NCI-H1436 treated with DMSO at 0.1 percent for 48 hours (cell line): ENCODE measurements at places on chromosomes 6 and 20.

GRCh38 chr20:5746064-5746463, 4.1 kb upstream of the SHLD1 start:
- no peak for DNase-seq

- DNase-seq = no peak
Measured at GRCh38 chr6:149478631-149479314, 6.0 kb downstream of the ZC3H12D start.

DNA sequence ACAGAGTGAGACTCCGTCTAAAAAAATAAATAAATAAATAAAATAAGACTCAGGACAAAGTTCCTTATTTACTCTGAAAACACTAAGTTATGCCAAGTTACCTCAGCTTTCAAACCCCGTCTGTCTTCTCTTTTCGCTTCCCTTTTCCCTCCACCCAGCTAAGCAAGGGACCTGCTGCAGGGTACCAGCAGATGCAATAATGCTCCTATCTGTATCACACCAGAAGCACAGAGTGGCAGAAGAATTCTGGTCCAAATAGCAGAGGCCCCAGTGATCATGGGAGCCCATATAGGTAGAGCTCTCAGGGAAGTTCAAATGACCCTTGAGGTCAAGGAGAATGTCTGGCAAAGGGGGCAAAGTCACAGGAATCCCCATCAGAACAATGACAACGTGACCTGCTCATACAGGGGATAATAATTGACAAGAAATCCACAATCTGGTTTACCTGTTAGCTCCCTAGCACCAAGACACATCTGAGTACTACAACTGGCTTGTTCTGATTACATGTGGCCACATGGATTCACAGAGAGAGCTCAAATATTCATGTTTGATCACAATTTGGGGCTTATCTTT, 8.7 kb downstream of the GCM1 start:
- DNase-seq = no peak

DNA sequence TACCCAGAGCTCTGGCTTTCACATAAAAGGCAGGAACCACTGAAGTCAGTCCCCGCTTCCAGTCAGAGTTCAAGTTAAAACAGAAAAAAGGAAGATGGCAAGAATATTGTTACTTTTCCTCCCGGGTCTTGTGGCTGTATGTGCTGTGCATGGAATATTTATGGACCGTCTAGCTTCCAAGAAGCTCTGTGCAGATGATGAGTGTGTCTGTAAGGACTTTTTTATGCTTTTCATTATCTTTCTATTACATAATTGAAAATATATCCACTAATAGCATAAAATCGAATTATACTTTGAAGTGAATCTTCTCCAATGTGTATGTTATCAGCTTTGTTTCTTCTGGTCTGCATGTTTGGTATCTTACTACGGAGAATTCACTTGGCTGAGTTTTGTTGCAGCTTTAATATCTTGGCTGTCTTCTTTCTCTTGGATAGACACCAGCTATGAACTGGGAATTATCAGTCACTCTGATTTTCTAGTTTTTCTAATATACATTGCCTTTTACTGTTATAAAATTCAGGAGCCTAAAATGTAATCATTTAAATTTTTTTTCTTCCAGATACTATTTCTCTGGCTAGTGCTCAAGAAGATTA, at the start of gene OTOR:
OTOR (plus strand) TSS at position 51 of the 593 bp plus-strand sequence; CDS start at position 95, 44 bp downstream.
- no peak for DNase-seq

DNA sequence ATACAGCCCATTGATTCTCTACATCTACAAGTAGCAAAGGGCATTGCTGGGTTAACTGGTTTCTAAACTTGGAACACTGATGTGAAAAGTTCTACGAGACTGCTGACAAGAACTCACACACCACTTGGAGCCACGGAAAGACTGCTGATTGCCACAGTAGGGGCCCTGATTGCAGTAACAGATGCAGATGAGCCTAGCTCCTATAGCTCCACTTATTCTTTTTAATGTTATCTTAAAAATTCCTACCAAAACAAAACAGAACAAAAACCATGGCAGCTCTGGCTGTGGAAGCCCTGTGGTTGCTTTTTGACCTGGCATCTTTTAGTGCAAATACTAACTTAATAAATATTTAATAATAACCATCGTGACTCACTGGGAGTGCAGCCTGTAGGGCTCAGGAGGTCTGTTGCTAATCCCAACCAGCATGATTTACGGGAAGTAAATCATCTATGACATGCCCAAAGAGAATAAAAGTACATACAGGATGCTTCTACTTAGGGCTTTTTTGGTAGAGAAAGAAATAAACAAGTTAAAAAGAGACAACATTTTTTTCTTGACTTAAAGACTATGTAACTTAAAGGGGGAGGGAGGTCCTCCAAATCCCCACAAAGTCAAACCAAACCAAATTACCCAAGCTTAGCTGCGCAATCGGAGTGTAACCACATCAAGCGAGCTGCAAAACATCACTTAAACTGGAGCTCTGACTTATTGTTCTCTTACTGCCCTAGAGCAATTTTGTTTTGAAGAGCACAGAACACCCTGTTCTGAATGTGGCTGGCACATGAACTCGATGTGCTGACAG, 87.2 kb downstream of the FKBP5 start:
- DNase-seq = no peak

GRCh38 chr6:75600768-75601167, 912 bp upstream of the SENP6 start:
- DNase-seq = no peak

GRCh38 chr20:14334306-14334930, 3.0 kb downstream of the FLRT3 start:
- DNase-seq = no peak

DNA sequence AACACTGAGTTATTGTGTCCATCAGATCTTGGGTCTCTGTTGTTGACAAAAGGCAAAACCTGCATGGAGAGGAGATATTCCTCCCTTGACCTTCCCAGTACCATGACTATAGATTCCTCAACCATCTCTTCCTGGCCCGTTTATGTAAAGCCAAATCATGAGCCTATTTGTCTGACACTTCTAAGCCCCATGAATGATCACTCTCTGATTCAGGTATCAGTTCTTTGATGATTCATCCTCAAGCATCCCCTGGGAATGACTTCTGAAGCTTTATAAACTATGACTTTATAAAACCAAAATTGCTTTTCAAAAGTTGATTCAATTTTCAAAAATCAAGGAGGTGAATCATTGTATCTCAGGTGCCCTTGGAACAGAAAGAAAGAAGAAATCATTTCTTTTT, 78.7 kb upstream of the LOC128125822 start:
- no peak for DNase-seq

DNA sequence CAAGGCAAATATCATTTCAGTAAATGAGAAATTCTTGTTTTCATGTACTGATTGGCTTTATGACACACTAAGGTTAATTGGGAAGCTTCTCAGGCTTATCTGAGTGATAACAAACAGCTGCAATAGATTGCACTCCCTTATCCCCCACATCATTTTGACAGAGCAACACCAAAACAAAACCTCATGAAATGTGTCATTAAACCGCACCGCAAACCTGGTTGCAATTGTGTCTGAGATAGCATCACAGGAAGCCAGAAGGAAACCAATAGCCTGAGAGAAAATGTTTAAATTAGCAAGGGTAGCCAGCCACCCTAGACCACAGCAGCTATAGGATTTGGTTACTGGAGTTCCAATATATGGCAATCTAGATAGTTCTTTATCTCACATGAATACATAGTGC, 31.6 kb upstream of the LAMA4 start:
- DNase-seq = no peak

DNA sequence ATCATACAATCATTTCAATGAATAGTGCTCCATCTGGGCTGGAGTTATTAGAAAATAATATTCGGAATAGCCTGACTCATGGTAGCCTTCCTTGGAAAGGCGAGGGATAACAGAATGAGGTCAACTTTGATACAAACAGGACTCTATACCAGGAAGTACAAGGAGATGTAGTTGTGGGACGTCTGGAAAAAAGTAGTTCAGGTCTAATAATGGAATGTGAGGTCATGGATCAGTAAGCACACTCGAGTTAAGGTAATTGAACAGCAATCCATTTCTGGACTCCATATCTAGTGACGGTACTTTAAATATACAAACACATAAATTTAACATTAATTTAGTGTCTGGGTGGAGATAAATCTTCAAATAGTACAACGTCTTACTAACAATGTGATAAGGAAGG, 1204.0 kb upstream of the ADGRB3 start:
- DNase-seq = no peak

DNA sequence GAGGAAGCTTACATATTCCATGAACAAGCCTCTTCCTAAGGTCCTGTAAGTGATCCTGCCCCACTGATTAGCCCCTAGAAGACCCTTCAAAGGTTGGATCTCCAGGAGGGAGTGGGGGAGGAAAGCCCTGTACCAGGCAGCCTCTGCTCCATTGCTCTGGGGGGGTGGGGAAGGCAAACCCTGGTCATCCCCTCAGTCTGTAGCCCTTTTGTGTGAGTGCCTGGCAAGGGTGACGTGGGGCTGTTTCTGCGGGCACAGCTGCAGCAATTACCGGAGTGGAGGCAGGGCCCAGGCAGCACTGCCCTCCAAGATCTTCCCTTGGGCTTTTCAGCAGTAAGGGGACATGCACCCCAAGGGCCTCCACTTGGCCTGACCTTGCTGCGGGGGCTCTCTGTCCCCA, at the start of gene MOG:
MOG (plus strand) TSS at position 295 of the 400 bp plus-strand sequence. CDS start 118 bp downstream, outside the sequence.
- DNase-seq = no peak

GRCh38 chr6:118725944-118726343, 74.6 kb upstream of the CEP85L start:
- DNase-seq = no peak

DNA sequence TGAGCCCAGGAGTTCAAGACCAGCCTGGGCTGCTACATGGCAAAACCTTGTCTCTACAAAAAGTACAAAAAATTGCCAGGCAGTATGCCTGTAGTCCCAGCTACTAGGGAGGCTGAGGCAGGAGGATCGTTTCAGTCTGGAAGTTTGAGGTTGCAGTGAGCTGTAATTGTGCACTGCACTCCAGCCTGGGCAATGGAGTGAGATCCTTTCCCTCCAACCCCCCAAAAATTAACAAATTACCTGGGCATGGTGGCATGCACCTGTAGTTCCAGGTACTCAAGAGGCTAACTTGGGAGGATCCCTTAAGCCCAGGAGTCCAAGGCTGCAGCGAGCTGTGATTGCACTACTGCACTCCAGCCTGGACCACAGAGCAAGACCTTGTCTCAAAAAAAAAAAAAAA, 29.4 kb upstream of the GMPR start:
- no peak for DNase-seq

- DNase-seq = no peak
Measured at GRCh38 chr6:31041372-31041974, 31.2 kb downstream of the MUC22 start.

DNA sequence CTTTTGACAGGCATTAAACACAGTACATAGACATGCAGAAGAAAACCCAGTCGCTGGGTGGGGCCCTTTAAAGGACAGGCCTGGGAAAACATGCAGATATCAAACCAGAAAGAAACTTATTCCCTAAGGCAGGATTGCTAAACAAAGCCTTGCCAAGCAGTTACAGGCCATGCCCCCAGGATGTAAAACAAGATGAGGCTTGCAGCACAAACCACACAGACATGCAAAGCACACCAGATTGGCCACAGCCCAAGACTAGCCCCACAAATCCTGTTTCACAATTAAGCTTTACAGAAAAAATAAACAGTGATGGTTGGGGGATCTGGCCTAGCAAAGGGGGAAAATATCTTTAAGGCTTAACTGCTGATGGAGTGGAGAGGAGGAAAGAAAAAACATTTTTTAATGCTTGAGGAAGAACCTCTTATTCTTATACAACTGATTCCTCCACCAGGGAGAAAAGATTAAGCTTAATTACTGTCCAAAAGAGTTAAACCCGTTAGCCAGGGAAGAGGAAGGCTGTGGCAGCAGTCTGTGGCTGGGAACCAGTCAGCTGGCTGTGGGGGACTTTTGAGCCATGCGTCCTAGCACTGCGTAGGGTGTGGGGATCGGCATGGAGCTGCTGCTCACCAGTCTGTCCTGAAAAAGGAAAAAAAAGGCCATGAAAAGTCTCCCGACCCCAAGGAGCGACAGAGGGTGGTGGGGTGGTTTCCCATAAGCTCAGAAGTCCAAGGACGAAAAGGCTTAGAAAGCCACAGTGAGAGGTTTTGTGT, 28.4 kb downstream of the COL19A1 start:
- no peak for DNase-seq

DNA sequence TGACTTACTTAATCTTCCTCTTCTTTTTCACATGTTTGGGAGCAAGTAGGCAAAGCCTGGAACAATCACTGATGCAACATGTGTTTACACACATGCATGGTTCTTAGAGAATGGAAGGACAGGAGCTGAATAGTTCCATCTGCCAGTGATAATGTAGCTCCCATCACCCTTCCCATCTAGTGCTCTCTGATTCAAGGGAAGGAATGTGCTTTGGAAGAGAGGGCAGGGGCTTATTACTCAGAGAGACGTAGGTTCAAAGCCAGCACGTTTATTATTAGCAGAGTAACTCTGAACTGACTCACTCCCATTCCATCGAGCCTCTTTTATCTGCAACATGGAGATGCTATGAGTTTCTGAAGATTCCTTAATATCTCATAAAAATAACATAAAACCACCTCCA, 211.9 kb downstream of the GMPR start:
- no peak for DNase-seq

GRCh38 chr6:130967502-130968445, 95.3 kb downstream of the EPB41L2 start:
- DNase-seq = no peak

DNA sequence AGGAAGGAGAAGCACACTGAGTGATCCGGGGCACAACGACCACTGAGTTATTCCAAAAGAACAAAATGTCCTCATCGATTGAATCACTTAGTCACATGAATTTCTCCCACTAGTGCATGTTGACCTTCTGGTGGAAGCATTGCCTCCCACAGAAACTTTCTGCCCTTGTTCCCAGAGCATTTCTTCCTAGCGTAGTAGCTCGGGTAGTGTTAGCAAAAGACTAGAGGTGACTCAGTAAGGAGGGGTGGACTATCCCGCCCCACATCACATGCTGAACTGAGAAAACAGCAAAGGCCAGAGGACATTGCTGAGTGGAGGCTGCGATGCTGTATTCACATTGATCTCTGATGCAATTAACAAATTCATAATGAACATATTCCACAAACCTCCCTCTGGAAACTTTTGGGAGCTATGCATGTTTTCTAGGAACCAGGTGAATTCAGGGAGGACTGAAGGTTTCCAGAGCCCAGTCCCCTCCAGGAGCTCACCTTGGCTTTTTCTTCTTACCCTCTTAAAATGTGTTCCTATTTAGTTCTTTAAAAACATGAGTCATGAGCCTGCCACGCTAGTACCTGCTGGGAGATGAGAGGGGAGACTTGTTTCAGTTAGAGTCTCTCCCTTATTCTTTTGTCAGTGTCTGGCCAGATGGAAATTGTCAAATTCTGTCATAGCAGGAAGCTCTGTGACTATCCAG, 507.9 kb downstream of the CDH26 start:
- no peak for DNase-seq
